Activated T-helper 9 cell treated with anti-CD3 and anti-CD28 coated beads, Interleukin-2, amount 50 U/mL, for 16 hours (primary cell): ENCODE measurements at places on chromosomes 3 and 15.

DNA sequence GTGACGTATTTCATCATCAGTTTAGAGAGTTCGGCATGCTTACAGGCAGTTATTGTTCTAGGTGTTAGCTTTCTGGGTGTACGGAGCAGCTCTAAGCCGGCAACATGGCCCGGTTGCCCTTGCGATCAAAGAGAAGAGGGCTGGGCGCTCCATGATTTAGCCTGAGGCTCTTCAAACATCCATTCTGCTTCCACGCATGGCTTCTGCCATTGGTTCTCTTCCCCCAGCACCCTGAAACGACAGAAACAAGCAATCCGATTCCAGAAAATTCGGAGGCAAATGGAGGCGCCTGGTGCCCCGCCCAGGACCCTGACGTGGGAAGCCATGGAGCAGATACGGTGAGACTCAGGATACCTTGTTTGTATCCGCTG, 574 bp downstream of the NGRN start:
- DNase-seq: peak; percentile 20

DNA sequence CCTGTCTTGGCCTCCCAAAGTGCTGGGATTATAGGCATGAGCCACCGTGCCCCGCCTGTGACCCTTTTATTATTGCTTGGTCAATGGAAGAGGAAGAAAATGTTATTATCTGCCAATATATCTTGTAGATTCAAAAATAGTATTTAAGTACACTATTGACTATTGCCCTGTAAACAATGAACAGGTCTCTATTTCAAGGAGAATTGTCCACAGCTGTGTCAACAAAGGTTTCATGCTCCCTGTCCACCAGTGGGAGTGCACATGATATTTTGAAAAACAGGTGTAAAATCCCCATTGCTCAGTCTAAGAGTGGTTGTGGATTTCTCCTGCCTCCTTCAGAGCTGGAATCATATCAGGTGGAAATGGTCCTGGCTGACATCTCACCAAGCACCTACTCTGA, 36.5 kb upstream of the IGF1R start:
- DNase-seq: no peak

- DNase-seq: no peak
Observed at GRCh38 chr3:129360171-129360611, 68.2 kb downstream of the EFCAB12 start.

DNA sequence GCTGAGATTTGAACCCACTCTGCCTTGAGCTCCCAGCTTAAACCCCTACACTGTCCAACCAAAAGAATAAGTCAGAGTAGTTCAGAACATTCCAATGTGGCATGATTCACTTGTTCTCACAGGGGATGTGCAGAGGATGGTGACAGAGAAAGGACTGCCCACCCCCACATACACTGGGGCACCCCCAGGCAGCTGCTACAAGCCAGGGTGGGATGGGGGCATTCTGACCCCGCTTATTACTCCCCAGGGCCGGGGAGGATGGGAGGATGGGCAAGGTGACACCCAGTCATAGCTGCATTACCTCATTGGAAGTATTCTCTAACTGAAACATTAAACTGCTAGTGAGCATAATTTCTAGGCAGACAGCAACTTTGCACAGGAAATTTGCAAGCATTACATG, 126.0 kb upstream of the PRR20G start:
- no peak for DNase-seq

GRCh38 chr3:130341388-130341787, 4.1 kb upstream of the COL6A5 start:
- DNase-seq: no peak

GRCh38 chr3:31832551-31832950, 148.5 kb downstream of the OSBPL10 start:
- no peak for DNase-seq

- no peak for DNase-seq
Observed at GRCh38 chr3:174333640-174334039, 525.5 kb upstream of the NAALADL2 start.

GRCh38 chr3:183579967-183580900, 24.7 kb upstream of the KLHL6 start:
- no peak for DNase-seq

GRCh38 chr15:74043425-74044266, 38.7 kb downstream of the GOLGA6A start:
- no peak for DNase-seq

GRCh38 chr15:32671339-32672325, 30.1 kb downstream of the SCG5 start:
- DNase-seq: no peak

- DNase-seq: no peak
Observed at GRCh38 chr15:78398076-78398825, 39.8 kb upstream of the IREB2 start.

- no peak for DNase-seq
Observed at GRCh38 chr3:111895071-111895470, 36.0 kb downstream of the PHLDB2 start.

- no peak for DNase-seq
Observed at GRCh38 chr3:107861422-107861821, 229.4 kb downstream of the CD47 start.

DNA sequence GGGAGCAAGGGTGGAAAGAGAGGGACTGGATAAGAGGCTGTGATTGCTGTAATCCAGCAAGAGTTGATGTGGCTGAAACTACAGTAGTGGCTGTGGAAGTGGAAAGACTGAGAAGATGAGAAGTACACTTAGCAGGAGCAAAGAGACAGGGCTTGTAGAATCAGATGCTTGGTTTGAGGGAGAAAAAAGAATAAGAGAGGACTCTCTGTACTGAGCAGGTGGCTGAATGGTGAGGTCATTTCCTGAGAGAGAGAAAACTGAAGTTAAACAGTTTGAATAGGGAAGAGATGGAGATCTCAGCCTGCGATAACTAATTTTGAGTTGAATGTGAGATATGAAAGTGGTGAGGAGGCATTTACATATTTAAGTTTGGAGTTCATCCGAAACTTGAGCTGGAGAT, 95.8 kb upstream of the SLC25A36 start:
- no peak for DNase-seq

GRCh38 chr3:197680955-197681521, 55.7 kb downstream of the RUBCN start:
- DNase-seq: no peak

GRCh38 chr3:195905970-195906864, 2.1 kb downstream of the TNK2 start:
- no peak for DNase-seq

DNA sequence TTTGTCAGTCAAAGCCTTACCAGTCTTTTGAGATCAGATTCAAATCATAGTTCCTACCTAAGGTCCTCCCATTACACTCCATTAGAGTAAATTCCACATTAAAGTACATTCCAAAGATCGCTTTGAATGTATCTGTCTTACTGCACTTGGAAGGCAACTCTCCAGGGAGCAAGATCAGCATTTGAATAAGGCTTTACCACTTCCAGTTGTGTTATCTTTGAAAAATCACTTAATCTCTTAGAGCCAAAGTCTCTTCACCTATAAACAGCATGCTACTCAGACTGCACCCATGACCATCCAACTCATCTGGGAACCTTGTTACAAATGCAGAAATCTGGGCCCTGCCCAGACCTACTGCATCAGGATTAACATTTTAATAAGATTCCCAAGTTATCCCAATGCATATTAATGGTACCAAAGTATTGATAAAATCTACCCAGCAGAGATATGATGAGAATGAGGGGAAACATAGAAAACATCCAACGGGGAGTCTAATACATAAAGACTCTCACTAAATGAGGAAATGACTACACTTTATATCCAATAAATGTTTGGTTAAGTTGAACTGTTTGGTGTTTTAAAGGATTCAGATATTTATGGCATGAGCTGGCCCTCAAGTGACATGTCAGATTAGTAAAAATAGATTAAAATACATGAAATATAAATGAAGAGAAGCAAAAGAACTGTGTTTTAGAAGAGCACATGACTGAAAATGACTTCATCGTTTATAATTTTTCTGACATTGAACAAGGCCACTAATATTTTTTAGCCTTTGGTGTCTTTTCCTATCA, 75.9 kb downstream of the TNIK start:
- no peak for DNase-seq

DNA sequence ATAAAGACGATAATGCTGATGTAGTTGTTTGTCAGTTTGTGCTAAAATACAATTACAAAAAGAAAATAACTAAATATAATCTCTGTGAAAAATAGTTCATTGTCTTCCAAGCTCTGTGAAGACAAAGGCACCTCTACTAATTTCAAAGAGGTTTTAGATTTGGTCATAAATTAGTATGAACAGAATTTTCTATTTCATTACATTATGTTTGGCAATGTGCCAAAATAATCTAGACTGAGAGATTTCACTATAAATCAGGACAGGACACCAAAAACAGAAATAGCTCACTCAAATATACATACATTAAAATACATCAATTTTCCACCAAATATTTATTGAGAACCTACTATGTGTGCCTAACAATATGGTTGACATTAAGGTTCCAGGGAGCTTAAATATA, 264.9 kb upstream of the CCDC54 start:
- no peak for DNase-seq

- no peak for DNase-seq
Observed at GRCh38 chr15:96343113-96344059, 12.9 kb downstream of the NR2F2 start.

DNA sequence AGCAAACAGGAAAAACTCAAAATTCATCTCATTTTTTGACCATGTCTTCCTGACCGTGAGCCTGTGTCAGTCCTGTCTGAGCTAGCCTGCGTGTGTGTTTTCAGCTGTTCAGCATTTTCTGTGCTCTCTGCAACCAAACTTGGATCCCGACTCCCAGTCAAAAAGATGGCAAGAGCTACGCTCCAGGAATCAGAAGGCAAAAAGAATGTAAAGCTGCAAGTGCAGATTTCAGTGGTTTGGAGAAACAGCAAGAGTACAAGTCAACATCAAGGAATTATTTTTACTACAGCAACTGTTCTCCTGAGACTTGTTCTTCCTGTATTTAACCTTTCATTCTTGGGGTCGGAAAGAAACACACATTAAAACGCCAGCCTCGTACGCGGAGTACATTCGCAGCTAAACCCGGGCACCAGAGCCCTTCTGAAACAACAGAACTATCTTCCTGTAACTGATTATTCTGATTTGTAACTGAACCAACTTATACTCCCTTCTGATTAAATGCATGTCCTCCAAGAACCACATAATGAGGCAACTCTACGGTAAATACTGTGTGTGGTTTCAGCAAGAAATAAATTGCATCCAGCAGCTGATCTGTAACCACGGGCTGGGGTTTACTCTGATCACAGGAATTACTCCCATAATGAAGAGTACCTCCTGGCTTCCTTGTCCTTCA, 107.4 kb downstream of the LRIG1 start:
- DNase-seq: no peak

- DNase-seq: no peak
Observed at GRCh38 chr15:96222981-96223380, 107.5 kb upstream of the NR2F2 start.

DNA sequence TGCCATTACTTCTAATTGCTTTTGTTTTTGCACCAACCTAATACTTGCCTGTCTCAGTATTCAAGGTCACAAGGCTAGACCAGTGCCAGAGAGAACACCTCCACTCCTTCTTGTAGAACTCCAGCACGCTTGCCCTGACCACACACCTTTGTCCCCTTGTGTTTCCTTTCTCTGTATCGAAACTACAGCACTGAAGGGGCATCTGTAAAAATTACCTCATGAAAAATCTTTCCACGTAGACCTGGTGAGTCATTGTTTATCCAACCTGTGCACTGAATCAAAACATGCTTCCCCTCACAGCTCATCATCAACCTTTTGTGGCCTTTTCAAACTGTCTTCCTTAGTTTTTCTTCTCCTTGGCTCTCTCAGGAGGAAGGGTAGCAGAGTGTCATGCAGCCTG, 259.5 kb downstream of the THRB start:
- DNase-seq: no peak

DNA sequence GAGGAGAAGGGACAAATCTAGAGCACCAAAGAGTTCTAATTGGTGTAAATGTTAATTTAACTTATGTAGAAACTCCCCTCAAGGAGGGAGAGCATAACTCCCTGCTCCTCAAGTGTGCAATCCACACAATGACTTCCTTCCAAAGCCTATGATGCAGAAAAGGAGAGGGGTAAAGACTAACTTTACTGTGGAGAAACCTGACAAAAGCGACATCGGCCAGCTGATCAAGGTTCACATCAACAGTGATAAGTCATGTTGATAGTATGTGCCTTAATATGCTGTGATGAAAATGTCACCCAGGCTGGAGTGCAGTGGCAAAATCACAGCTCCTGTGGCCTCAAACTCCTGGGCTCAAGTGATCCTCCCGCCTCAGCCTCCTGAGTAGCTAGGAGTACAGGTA, 76.5 kb downstream of the TFDP2 start:
- no peak for DNase-seq

- DNase-seq: no peak
Observed at GRCh38 chr3:190073264-190074008, 47.3 kb downstream of the P3H2 start.

DNA sequence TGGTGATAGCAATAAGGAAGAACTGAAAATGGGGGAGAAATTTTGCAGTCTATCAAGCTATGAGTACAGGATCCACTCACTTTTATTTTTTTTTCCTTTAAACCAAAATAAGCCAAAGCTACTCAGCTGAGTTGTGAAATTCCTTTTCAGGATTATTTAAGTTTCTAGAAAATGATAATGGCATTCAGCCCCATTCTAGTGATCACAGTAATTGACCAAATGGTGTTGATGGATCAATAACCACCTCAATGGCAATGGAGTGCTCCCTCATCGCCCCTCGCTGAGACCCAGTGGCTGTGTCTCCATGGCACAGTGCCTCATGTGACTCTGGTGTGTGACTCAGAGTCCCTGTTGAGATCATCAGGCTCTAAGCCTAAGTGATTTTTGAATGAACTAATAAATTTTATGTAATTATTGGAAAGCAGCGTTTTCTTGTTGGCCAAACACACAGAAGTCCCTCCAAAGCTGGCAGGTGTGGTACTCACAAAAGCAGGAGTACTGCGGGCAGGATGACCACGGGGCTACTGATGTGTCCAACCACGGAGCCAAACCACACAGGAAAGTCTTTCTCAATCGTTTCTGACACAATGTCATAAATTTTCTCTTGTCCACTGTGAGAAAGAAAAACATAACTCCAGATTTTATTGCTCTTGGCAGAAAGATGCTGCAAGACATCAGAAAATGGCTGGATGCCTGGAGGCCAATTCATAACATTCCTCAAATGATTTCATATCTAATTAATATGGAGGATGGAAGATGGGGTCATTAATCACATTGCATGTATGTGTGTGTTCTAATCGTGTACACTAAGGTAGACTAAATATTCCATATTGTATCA, 14.4 kb upstream of the STARD5 start:
- no peak for DNase-seq

GRCh38 chr3:39068556-39068955, 16.7 kb downstream of the WDR48 start:
- DNase-seq: no peak

GRCh38 chr15:73711526-73711925, 27.3 kb downstream of the CD276 start:
- no peak for DNase-seq

- DNase-seq: no peak
Observed at GRCh38 chr15:58562135-58562534, 130.3 kb downstream of the LIPC start.

GRCh38 chr15:73598530-73599160, 34.5 kb downstream of the NPTN start:
- DNase-seq: no peak

GRCh38 chr15:68298882-68299381, 21.4 kb downstream of the FEM1B start:
- DNase-seq: no peak

GRCh38 chr3:30908456-30909037, 14.1 kb upstream of the GADL1 start:
- no peak for DNase-seq

GRCh38 chr3:11679964-11680363, 36.2 kb upstream of the VGLL4 start:
- DNase-seq: no peak

GRCh38 chr3:133868186-133868585, 27.5 kb downstream of the RAB6B start:
- DNase-seq: no peak

GRCh38 chr15:84611631-84612030, 10.8 kb downstream of the ZSCAN2 start:
- DNase-seq: no peak
